Anterior cingulate cortex (tissue), 58 donors: ENCODE measurements at places on chromosomes 4 and X.

DNA sequence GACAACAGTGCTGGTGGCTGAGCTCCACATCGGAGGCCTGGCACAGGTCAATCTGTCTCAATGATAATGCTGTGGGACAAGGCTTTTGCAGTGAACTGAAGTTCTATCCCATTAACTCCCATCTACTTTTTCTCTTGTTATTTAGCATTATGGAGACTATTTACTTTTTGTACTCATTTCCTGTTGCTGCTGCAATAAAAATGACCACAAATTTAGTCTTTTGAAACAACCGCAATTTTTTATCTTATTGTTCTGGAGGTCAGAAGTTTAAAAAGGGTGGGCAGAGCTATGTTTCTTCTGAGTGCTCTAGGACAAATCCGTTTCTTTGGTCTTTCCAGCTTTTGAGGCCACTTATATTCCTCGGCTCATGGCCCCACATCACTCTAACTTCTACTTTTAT, 111.0 kb upstream of the PITX2 start:
- no peak for DNase-seq

GRCh38 chr4:14926368-14926767, 75.9 kb upstream of the CPEB2 start:
- no peak for DNase-seq

DNA sequence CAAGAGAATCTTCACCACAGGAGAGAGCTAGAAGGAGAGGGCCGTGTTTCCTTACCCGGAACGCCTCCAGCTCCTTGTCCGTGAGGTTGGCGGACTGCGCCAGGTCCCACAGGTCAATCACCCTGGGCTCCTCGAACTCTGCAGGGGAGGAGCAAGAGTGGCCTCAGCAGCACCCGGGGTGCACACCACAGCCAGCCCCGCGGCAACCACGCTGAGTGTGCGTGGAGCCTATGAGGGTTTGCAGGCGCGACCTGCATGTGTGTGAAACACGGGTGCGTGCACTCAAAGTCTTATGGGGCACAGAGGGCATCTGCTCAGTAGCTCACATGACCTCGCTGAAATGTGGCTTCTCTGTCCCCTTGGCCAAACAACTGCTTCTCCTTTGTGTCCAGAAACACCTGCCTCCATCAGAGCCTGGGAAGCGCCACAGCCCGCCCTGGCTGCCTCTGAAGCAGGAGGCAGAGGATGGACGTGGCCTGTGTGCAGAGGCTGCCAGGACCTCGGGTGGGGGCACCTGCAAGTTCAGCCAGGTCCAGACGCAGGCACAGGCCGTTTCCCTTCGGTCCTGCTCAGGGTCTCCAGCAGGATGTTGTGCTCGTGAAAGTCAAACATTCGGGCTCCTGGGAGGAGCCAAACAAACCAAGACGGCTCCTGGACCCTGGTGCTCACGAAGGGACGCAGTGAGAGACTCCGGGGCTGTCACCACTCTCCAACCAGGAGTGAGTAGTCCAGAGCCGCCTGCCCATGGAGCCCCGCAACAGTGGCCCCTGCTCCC, 16.0 kb downstream of the LRPAP1 start:
- DNase-seq = no peak

DNA sequence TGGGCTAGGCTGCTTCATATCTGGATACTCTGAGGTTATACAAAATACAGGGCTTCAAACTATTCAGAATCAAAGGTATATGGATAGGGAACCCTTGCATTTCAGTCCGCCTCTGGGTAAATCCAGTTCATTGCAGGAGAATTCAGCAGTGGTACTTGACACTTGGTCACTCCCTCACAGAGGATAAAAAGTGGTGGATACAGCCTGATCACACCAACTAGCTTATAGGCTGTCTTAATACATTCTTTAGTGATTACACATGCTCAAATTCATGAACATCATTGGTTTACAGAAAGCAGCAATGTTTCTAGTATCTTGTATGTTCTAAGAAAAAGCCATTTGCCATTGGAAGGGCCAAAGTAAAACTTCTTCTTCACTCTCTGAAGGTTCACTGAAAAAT, 104.8 kb upstream of the PDE5A start:
- no peak for DNase-seq

- DNase-seq = no peak
Observed at GRCh38 chr4:4763822-4764557, 95.5 kb upstream of the MSX1 start.

DNA sequence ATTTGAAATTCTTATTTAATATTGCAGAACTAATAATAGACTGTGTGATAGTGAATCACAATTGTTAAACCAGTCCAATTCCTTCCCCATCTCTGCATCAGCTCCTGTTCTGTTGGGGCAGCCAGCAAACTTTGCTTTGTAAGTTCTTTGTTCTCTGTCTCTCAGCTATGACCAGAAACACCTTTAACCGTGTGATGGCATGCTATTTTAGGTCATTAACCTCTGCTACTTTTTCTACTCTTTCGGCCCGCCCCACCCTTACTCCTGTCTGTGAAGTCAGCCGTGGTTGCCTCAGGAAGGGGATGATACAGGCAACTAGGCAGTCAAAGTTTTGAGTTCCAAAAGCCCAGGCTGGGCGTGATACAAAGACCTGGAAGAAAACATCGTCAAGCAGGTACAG, 51.3 kb upstream of the EGFL6 start:
- DNase-seq = no peak
